ENCODE measurements at places on chromosomes 6 and 20.

GRCh38 chr6:7541175-7542064 is at the start of gene DSP:
DSP (plus strand) TSS chr6:7541671; CDS start chr6:7541916, 245 bp downstream.
- no peak for DNase-seq

- no peak for DNase-seq
Measured at GRCh38 chr6:105968603-105969333, 117.4 kb upstream of the PRDM1 start.

DNA sequence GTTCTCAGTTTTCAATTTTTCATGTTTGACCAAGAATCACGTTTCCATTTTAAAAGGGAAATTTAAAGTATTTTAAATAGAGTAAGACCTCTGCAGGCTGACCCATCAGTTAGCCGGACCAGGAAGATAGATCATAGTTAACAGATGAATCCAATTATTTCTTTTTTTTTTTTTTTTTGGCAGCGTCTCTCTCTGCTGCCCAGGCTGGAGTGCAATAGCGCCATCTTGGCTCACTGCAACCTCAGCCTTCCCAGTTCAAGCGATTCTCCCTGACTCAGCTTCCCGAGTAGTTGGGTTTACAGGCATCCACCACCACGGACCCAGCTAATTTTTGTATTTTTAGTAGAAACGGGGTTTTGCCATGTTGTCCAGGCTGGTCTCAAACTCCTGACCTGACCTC is 256.7 kb upstream of the CNR1 start:
- no peak for DNase-seq

DNA sequence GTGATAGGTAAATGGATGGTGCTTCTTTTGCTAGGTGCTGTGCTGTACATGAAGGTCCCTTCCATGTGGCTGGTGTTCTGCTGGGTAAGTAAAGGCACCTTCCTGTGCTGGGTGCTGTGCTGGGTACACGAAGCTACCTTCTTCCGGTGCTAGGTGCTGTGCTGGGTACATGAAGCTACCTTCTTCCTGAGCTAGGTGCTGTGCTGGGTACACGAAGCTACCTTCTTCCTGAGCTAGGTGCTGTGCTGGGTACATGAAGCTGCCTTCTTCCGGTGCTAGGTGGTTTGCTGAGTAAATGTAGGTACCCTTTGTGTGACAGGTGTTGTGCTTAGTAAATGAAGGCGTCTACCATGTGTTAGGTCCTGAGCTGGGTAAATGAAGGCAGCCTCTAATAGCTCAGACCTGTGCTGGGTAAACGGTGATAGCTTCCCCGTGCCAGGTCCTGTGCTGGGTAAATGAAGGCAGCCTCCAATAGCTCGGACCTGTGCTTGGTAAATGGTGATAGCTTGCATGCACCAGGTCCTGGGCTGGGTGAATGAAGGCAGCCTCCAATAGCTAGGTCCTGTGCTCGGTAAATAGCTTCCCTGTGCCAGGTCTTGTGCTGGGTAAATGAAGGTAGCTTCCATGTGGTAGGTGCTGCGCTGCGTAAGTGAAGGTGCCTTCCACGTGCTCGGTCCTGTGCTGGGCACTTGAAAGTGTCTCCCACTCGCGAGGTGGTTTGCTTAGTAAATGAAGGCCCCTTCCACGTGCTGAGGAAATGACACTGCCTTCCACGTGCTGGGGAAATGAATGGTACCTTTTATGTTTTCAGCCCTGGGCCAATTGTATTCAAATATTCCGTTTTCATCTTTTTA is 115.5 kb downstream of the ERMARD start:
- DNase-seq: no peak

GRCh38 chr20:48791666-48792071 is 36.1 kb downstream of the PREX1 start:
- DNase-seq: no peak

DNA sequence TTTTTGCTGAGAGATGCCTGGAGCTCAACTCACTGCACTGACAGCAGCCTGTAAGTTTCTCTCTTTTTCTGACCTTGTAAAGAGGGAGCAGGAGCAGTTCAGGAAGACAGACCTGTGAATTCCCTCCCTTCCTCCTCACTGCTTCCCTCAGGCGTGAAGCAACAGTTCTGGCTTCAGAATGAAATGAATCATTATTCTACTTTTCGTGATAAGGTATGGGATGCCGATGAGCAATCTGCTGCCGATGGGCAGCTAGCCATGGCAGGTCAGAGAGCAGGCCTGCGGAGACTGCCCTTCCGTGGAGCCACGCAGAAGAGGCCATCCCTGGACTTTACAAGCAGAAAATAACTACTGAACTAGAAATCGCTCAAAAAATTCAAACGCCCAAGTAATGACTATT is 426.5 kb upstream of the RNF217 start:
- DNase-seq: no peak

- no peak for DNase-seq
Measured at GRCh38 chr6:75791881-75792280, 42.8 kb downstream of the MYO6 start.

DNA sequence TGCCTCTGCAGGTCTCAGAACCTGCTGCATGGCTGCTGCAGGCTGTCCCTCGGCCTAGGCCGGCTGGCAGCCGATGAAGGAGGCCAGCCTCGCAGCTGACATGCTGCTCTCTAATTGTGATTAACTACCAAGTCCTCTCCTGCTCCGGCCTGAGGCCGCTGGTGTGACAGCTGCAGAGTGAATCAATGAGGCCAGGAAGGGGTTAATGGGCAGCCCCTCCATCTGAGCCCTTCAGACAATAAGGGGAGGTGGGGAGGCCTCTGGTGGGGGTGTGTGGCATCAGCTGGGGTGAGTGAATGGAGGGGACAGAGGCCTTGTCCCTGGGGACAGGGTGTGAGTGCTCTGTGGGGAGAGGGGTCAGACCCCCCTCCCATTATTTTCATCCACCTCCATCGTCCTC is 34.4 kb downstream of the SLC52A3 start:
- DNase-seq: no peak

DNA sequence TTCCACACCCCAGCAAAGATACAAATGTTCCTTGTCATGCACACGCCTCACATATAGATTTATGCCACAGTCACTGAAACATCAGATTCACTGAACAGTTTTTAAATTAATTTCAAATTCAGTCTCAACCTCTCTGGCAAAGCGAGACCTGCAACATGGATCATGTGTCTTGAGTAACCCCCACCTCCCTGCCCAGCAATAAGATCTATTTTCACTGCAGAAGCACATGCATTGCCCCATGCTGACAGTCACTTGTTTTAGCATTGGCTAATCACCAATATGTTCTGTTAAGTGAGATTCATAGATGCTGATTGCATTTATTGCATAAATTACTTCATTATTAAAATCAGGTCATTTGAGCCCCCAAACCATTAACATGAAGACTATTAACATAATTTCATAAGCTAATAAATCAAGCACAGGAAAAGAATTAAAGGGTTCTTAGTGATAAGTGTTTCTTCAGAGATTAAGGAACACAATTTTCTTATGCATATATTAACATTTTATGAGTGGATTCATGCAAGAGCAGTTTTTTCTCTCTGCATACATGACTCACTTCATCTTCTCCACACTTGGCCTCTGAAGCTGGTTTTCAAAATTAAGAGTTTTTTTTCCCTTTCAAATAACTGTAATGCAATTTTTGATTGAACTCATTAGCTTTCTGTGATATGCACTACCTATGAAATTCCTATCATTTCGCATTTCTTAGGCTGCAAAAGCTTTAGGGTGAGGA is 173.2 kb upstream of the SOX4 start:
- DNase-seq: no peak

DNA sequence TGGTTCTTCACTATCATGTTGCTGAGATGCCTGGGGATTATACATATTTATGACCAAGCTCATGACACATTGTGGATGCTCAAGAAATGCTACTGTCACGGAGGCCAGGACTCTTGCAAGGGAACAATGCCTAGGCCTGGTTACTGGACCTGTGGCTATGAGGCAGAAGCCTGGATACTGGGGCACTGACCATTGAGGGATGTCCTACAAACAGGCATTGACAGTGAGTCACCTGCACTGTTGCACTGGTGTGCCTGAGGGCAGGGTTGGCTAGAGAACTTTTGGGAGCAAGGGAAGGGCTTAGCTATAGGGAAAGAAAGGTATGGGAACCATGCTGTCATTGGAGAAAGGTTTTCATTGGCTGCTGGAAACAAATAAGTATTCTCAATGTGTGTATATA is 313.1 kb upstream of the SUPT3H start:
- no peak for DNase-seq

Measured in inflammatory macrophage treated with lipopolysaccharide for 4 hours (primary cell).